HEK293T (cell line): ENCODE measurements at places on chromosomes 6 and 20.

DNA sequence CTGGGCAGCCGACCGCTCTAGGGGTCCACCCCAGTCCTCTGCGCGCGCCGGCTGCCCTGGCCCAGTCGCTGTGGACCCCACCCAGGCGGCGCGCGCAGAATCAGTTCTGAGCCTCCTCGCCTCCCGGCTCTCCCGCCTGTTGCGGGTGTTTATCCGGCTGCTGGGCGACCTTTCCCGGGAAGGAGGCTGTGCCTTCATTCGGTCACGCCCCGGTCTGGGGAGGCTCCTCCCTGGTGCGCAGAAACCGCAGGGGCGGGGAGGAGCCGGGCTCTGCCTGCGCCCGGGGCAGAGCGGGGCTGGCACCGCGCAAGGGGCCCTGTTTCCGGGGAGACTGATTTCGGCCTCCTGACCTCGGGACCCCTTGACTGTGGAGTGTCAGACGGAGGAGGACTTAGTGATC lies 80.8 kb upstream of the EYS start:
- no peak for DNase-seq

DNA sequence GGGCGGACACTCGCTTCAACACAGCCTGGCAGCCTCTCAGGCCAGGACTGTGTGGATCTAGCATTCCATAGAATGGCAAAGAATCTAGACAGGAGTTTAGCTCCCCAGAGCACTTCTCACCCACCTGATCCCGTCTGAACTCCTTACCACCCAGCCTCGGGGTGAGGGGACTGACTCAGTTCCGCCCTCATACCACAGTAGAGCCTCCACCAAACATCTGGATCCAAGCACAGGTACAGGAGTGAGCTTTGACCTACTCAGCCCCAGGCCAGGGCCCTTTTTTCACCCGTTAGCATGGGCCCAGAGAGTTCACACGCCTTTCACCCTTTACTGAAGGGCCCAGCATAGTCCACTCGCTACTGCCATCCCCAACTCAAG lies 715 bp downstream of the PSMF1 start:
- DNase-seq = no peak

GRCh38 chr6:113742342-113742741 lies 114.8 kb upstream of the MARCKS start:
- DNase-seq = no peak

GRCh38 chr20:36237477-36237876 lies 1.2 kb downstream of the AAR2 start:
- DNase-seq = no peak

GRCh38 chr6:82555801-82556200 lies 192.2 kb downstream of the TPBG start:
- DNase-seq = no peak

GRCh38 chr20:57756213-57756612 lies 46.4 kb upstream of the PMEPA1 start:
- DNase-seq = no peak

- DNase-seq = no peak
Observed at GRCh38 chr6:135291288-135292076, 110.4 kb downstream of the MYB start.

- DNase-seq = no peak
Observed at GRCh38 chr20:57389695-57390603, 1.2 kb upstream of the RBM38 start.

GRCh38 chr6:110953633-110954303 lies 4.7 kb upstream of the GTF3C6 start:
- DNase-seq = no peak

DNA sequence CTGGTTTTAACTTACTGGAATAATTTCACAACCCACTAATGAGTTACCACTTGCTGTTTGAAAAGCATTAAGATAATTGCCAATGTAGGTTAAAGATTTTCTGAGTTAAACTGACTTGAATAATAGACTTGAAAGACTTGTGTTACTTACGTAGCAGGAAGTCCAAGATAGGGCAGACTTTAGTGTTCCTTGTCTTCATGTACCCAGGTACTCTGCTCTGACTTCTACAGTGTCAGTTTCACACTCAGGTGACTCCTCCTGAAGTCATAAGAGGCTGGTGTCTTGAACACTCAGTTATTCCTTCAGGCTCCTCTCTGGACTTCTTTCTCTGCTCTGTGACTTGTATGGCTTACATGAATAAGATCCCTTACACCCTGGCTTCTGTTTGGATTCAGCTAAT lies 76.3 kb upstream of the SGK1 start:
- no peak for DNase-seq

DNA sequence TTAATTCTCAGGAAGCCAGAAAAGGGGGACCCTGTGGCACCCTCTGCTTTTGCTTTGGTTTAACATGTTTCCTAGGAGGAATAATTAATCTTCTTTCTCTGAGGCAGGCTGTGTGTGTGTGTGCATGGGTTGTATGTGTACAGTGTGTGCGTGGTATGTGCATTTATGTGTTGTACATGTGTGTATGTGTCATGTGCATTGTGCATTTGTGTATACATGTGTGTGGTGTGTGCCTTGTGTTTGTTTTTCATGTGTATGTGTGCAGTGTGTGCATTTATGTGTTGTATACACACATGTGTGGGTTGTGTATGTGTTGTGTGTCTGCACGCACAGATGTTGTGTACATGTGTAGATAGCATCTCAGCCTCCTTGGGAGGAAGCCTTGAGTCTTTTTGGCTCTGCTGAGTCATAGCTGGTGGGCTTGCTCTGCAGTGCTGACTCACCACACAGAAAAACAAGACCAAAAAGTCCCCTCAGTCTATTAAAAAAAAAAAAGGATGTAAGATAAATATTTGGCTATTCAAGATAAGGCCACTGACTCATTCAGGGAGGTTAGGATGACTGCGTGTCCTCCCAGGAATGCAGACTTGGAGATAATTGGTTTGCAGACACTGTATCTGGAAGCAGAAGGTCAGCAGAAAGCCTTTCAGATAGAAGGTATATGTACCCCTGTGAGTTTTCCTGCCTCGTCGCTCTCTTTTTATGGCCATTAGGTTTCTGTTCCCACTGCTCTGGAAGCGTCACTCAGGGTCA lies 58.6 kb downstream of the SYNJ2 start:
- DNase-seq = peak; percentile 51

GRCh38 chr20:53899351-53900167 lies 170.8 kb downstream of the BCAS1 start:
- DNase-seq = no peak

- DNase-seq = peak; percentile 87
Observed at GRCh38 chr20:21505810-21506530, 7.9 kb downstream of the NKX2-2 start.

DNA sequence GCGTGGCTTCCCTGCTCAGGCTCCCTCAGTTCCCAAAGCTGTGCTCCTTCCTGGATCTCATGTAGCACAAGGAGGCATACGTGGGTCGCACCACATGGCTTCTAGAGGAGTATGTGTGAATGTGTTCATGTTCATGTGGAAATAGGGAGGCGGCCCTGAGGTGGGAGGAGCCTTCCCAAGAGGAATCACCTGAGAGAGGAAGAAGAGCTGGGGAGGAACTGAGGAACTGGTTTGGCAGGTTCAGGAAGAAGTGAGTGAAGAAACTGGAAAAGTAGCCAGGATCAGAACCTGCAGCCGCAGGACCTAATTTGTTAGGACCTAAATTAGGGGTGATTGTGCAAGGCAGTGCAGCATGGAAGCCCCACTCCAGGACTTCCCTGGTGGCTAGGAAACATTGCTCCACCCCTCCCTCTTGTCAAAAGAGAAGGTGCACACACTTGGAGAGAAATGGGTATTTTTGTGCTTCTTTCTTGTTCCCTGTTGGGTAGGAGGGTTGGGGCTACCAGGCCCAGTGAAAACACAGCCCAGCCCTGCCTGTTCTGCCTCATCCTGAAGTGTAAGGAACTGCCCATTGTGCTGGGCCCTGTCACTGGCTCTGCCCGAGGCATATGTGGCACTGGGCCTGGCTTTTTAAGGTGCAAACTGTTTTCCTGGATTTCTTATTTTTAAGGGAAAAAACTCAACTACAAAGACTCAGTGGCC lies 20.7 kb downstream of the SYNJ2 start:
- DNase-seq = no peak

DNA sequence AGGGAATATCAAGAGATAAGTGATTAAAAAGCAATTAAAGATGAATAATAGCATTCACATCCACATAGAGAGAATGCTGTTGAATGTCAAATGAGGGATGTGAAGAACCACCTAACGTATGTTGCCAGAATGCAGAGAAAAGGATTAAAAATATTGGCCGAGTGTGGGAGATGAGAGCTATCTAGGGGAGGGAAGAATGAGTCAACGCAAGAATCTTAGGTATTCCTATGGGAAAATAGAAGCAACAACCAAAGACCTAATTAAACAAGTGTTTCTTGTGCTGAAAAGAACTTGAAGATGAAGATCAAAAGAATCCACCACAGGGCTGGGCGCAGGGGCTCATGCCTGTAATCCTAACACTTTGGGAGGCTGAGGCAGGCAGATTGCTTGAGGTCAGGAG lies 12.2 kb upstream of the RSPH3 start:
- DNase-seq = no peak

GRCh38 chr6:7086488-7086887 lies 21.3 kb upstream of the RREB1 start:
- no peak for DNase-seq

GRCh38 chr20:46953596-46953995 lies 59.0 kb downstream of the EYA2 start:
- no peak for DNase-seq

DNA sequence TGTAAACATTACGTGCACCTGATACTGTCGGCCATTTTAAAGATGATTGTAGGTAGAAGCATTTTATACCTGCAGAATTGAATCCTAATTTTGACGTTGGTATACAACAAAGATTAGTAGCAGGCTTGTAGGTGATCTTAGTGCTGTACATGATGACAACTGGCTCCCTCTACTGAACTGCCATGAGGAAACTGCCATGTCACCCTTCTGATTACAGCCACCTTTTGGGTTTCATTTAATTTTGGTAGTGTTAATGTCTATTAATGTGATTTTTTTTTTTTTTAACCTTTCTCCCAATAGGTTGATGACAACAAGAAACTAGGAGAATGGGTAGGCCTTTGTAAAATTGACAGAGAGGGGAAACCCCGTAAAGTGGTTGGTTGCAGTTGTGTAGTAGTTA lies 2.3 kb downstream of the RPS12 start:
- DNase-seq = no peak

GRCh38 chr20:16485401-16485800 lies 87.8 kb downstream of the KIF16B start:
- no peak for DNase-seq

DNA sequence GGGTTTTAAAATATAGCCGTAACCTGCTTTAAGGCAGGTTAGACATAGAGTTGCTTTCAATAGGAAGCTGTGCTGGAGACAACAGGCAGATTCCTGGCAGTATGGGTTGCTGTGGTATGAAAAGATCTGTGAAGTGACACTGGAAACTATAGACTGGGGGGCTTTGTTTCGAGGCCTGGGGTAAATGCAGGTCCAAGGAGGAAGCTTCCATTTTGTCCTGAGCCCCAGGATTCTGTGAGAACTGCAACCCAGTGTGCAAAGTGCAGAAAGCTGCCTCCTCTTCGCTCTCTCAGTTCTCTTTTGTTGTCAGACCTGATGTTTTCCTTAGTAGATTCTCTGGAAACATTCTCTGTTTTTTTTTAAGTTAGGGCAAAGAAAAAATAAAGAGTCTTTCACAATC lies 86.9 kb downstream of the LYRM4 start:
- DNase-seq = no peak

- no peak for DNase-seq
Observed at GRCh38 chr20:37336369-37337207, 9.4 kb upstream of the SRC start.

DNA sequence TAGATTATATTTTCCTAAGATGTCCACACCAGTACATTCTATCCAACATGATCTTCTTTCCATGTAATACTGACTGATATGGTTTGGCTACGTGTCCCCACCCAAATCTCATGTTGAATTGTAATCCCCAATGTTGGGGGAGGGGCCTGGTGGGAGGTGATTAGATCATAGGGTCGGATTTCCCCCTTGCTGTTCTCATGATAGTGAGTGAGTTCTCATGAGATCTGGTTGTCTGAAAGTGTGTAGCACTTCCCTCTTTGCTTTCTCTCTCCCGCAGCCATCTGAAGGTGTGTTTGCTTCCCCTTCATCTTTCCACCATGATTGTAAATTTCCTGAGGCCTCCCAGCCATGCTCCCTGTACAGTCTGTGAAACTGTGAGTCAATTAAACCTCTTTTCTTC lies 12.2 kb upstream of the HBS1L start:
- DNase-seq = no peak

GRCh38 chr6:13558718-13559117 lies 15.7 kb upstream of the SIRT5 start:
- DNase-seq = no peak

GRCh38 chr6:17107863-17108262 lies 6.0 kb downstream of the STMND1 start:
- no peak for DNase-seq

DNA sequence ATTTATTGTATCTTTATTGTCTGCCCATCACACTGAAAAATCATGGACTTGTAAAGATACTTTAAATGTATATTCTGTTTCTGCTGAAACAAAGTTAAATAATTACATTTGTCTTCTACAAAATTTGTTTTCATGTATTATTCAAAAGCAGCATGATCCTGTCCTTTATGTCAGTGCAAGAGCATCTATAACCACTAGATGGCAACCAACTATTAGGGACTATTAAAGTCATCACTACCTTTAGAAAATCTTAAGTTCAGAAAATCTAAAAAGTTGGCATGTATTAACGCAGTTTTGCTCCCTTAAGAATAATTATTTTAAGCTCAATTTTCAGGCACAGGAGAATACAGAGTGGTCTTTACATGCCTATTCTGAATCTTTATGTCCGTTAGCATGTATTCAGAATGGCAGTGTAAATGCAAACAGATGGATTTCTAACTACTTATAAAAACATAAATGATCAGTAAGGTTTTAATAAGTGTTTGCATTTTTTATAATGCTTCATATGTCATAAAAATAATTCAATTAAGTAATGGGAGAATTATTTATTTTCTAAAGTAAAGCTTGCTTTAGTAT lies 17.8 kb downstream of the TMEM30A start:
- peak; percentile 25 for DNase-seq

- DNase-seq = peak; percentile 37
Observed at GRCh38 chr20:38751360-38751976, 3.2 kb downstream of the ACTR5 start.

- no peak for DNase-seq
Observed at GRCh38 chr20:48298851-48299484, 513.7 kb upstream of the SULF2 start.

DNA sequence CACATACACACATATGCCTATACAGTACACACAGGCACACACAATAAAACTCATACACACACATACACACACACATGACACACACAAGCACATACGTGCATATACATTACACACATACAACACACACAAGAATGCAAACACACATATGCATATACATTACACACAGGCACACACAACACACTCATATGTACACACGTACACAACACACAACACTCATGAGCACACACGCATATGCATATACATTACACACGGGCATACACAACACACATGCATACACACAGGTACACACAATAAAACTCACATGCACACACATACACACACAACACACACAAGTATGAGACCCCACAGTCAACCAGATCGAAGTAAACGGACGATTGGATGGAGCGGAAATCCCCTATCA lies 238.2 kb downstream of the ERMARD start:
- no peak for DNase-seq
